Thymus (tissue), 14 donors: ENCODE measurements at places on chromosomes 11 and 22.

- no peak for DNase-seq
These were observed 973.2 kb downstream of the NTM start for GRCh38 chr11:132343445-132344175.

DNA sequence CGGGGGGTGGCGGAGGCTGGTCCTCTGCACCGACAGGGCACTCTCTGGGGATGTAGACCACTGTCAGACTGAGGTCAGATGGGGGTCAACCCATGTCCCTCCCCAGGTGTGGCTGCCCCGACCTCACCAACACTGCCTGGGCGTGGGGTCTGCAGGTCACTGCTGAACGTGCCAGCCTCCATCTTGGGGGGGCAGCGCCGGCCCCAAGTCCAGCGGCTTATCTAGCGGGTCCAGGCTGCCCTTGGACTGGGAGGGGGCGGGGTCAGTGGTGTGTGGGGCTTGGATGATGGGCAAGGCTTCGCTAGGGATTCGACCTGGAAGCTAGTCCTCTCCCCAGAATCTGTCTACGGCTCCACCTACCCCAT, 178.2 kb downstream of the IGLL1 start:
- no peak for DNase-seq

GRCh38 chr22:32897400-32897799, 95.9 kb downstream of the TIMP3 start:
- no peak for DNase-seq

DNA sequence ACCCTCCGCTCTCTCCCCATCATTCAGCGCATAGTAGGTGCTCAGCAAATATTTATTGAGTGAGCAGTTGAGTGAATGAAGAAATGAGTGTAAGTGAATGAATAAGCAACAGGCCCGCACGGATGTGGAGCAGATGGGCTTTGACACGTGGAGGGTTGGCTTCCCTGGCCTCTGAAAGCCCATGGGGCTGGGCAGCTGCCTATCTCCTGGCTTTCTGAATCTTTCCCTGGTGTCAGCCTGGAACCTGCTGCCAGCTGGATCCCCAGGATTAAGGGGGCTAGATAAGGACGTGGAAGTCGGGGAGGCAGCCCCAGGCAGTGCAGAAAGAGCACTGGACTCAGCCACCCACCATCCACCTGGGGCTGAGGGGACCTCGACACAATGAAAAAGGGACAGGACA, 12.6 kb downstream of the IL2RB start:
- no peak for DNase-seq

GRCh38 chr22:50627642-50628542, at the start of gene ARSA:
Gene ARSA (minus strand): TSS chr22:50628152. CDS start chr22:50627779, 373 bp downstream.
- peak; percentile 70 for DNase-seq

DNA sequence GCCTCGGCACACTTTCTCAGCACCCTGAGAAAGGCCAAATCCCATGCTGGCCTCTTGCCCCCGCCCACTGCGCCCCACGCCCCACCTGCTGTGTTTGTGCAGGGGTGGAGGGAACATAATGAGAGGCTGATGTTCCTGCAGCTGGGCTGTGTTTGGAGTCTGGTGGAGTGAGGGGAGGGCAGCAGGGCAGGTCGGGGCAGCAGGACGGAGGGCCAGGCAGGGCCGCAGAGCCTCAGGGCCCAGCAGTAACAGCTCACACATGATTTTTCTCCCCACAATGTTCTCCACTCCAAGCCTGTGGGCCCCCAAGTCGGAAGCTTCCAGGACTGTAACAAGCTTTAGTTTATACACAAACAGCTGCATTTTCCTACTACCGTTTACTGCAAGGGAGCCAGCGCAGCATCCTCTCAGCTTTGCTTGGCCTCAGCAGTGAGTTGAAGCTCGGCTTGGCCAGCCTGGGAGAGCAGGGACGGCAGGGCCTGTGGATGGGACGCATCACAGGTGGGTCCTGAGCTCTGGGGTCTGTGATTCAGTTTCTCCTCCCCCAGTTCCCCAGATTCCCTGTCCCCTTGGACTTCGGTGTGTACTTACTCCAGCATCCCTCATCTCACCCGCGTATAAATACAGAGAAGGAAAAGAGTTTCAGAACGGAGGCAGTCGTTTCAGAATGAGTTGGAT, 51.0 kb downstream of the RPUSD4 start:
- no peak for DNase-seq

GRCh38 chr11:105754716-105755115, 144.8 kb downstream of the GRIA4 start:
- DNase-seq = no peak

GRCh38 chr11:12927886-12928285, 81.2 kb upstream of the RASSF10 start:
- no peak for DNase-seq
